ENCODE measurements at places on chromosomes 5 and 9. TPM values are rescaled to one million over a fixed set of nuclear protein-coding genes. Genes with fewer than 3 reads are reported as not detected.

Gene PELO
- 59.2 TPM for total RNA-seq

Gene C5orf34
- 2.5 TPM for total RNA-seq

Gene TMEM250
- 32.2 TPM for total RNA-seq

Gene PTGES2
- total RNA-seq: 112 TPM

Gene IL3
- total RNA-seq: not detected

Gene PCDHB10
- 0.68 TPM for total RNA-seq

Gene TAF11L4
- total RNA-seq: not detected

Gene GARIN3
- total RNA-seq: not detected

Gene C5orf46
- total RNA-seq: not detected

Gene LRRTM2
- total RNA-seq: under 0.01 TPM

Gene PLPPR1
- total RNA-seq: not detected

Gene LCNL1
- 6.1 TPM for total RNA-seq

Gene BASP1
- total RNA-seq: 53.4 TPM

Gene TRIP13
- 1.1 TPM for total RNA-seq

Data from smooth muscle cell of the coronary artery (primary cell).